ENCODE measurements at places on chromosomes 1 and 21.

DNA sequence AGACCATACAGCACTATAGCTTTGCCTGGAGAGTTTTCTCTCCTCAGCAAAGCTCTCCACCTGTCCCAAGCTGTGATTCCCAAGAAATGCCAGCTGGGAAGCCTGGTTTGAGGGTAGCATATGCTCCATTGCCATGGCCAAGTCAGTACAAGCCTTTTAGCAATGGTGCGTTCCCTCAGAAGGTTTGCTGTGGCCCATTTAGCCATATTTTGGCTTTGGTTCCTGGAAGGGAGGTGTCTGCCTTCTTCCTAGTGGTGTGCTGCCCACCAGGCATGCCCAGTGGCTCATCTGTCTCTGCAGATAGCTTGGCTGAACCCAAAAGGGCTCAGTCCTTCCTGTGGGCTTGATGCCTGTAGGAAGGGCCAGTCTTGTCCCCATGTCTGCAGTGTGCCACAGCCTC, 32.4 kb downstream of the GALNT2 start:
- no peak for DNase-seq

DNA sequence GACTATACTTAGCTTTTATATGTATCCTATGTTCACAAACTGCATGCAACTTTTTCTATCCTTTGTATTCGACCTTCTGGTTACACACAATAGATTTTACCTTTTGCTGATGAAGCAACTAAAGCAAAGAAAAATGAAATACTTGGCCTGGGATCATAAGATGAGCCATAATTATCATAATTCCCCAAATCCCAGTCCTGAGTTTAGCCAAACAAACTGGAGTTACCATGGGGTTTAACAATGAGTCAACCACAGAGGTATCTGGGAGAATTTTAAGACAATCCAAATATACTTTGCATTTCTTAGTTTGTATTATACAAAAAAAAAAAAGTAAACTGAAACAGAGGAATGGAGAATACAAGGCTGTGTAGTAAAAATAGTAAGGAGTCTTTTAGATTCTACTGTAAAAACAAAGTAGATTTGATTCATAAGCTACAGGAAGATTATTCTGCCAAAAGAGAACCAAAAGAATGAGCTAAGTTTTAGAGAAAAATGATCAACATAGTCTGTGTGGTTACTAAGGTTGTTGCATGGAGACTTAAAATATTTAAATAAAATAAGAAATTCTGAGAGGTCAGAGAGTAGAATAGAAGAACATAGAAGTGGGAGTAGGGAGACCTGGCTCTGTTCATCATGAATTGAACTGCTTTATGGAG, 60.4 kb upstream of the GORAB start:
- no peak for DNase-seq

DNA sequence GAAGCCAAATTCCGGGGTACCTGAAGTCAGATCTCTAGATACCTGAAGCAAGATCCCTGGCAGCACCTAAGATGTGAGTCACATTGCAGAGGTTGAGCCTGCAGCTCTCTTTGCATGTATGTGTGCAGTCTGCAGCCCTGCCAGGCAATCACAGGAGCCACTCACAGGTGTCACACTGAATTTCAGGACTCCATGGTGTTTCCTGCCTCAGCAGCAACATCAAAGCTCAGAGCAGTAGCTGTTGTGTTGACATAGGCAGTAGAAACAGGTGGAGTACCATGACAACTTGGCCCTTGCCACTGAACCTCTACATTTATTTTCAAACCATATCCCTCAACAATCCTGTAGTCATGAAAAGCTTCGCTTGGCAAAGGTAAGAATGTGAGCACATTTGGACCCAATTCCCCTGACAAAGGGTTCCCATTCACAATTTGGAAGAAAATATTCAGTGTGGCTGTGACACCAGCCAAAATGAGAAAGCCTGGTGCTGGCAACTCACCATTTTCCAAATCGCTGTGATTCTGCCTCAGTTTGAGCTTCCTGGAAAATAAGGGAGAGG, 419.8 kb upstream of the NFIA start:
- DNase-seq: no peak

DNA sequence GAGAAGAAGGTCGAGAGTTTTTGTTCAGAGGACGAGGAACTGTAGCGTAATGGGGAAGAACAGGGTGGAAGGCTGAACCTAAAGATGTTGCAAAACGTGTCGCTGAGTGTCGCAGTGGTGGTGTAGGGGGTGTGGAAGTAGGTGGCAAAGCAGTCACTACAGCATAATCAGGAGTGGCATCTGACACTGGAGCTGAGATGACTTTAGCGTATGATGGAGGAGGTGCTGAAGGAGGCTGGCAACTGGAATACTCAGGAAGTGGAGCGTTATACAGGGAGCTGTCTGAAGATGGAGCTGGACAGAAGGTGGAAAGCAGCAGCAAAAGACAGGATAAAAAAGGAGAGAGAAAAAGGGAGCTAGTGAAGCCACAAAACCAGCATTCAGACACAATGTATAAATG, 89.9 kb upstream of the LBR start:
- DNase-seq: no peak

- DNase-seq: no peak
Measured at GRCh38 chr1:77742011-77742555, 17.6 kb downstream of the USP33 start.

GRCh38 chr1:222833356-222833876, 18.6 kb downstream of the DISP1 start:
- no peak for DNase-seq

- DNase-seq: no peak
Measured at GRCh38 chr1:236821091-236821627, 26.1 kb downstream of the MTR start.

DNA sequence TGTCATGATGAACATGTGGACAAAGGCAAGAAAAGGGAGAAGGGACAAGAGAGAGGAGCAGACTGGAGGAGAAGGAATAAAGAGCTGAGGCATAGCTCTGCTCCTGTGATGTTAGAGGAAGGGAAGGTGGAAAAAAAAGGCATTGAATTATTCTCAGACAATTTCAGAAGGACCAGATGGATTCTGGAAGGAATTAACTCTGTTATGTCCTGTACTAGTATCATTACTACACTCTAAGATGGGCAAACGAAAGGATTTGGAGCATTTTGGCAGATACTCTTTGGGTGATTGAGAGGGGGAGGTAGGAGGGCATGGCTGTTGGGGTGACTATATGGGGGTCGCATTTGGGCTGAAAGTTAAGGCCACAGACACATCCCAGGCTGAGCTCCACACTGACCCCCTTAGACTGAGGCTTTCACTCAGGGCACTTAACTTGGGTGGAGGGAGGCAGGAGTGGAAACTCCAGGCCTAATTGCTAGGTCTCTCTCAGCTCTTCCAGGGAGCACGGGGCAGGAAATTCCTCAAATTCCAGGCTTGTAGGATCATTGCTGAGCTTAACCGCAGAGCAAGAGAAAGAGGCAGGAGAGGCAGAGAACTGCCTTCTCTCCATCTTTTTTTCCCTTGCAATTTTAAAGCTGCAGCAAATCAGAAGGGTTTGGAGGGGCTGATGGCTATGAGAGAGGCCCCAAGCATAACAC, 25.9 kb downstream of the KIRREL1 start:
- DNase-seq: no peak

Measured in CD4-positive, alpha-beta T cell treated with Interleukin-10 for 1 hour (primary cell).